Sigmoid colon (tissue), 7 donors: ENCODE measurements at places on chromosomes 2 and 18. TPM values are rescaled to one million over a fixed set of nuclear protein-coding genes. Genes with fewer than 3 reads are reported as not detected.

DNA sequence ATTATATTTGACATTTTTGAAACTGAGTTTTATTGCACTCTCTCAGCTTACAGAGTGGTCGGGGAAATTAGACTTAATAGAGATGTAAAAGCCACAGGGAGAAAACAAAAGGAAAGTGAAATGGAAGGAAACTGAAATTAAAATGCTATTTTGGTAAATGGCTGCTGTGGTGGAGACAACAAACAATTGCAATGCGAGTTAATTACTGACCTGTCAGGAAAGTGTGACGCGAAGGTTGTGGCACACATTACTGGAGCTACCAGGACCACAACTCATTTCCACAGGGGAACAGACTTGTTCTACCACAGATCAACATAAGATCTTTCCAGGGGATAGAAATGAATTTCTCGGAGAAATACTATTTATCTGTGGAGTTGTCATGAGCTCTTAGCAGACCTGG lies 19.5 kb downstream of the ARHGAP15 start:
- H3K27me3 ChIP-seq = no peaks in the 10 kb centered on the region
- H3K4me1 ChIP-seq = no peaks in the 10 kb centered on the region
- no peak overlapping the region for H3K27ac ChIP-seq
- no peaks in the 10 kb centered on the region for H3K36me3 ChIP-seq
- no peak overlapping the region for H3K4me3 ChIP-seq
- DNase-seq = no peak

DNA sequence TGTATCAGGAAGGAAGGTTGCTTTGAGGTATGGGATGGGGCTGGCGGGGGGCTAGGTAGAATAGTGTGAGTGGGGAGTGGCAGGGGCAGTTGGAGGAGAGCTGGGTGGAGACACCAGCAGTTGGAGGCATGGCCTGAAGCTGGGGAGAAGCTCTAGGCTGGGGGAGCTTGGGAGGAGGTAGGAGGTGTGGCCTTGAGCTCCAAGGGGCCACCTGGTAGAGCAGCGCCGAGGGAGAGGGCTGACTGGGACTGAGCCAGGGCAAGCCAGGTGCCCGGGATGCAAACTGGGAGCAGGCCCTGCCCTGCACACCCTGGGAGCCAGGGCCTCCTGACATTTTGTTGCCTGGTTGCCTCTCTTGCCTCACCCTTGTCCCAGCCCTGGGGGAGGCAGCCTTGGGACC lies 33.1 kb upstream of the PDIA6 start:
- no peaks in the 10 kb centered on the region for H3K27me3 ChIP-seq
- H3K27ac ChIP-seq = peak overlapping the region; percentile 74
- no peaks in the 10 kb centered on the region for H3K36me3 ChIP-seq
- H3K4me3 ChIP-seq = no peak overlapping the region
- H3K4me1 ChIP-seq = no peaks in the 10 kb centered on the region

- H3K4me3 ChIP-seq = no peak overlapping the region
- no peaks in the 10 kb centered on the region for H3K27me3 ChIP-seq
- H3K4me1 ChIP-seq = no peaks in the 10 kb centered on the region
- no peak for DNase-seq
- H3K27ac ChIP-seq = no peak overlapping the region
Observed at GRCh38 chr18:31491586-31491985, 6.4 kb upstream of the DSG2 start.

Gene KCNG2
- not detected for total RNA-seq

GRCh38 chr2:28322981-28323396 lies 69.7 kb upstream of the FOSL2 start:
- H3K27me3 ChIP-seq = no peaks in the 10 kb centered on the region
- peaks cover 37% of the 10 kb centered on the region for H3K4me1 ChIP-seq
- no peak overlapping the region for H3K4me3 ChIP-seq
- peak; percentile 40 for DNase-seq
- no peaks in the 10 kb centered on the region for H3K36me3 ChIP-seq
